Stimulated activated CD8-positive, alpha-beta memory T cell treated with anti-CD3 and anti-CD28 coated beads, Interleukin-7, amount 100 ng/mL, for 1 hour (primary cell): ENCODE measurements at places on chromosomes 11 and 22.

DNA sequence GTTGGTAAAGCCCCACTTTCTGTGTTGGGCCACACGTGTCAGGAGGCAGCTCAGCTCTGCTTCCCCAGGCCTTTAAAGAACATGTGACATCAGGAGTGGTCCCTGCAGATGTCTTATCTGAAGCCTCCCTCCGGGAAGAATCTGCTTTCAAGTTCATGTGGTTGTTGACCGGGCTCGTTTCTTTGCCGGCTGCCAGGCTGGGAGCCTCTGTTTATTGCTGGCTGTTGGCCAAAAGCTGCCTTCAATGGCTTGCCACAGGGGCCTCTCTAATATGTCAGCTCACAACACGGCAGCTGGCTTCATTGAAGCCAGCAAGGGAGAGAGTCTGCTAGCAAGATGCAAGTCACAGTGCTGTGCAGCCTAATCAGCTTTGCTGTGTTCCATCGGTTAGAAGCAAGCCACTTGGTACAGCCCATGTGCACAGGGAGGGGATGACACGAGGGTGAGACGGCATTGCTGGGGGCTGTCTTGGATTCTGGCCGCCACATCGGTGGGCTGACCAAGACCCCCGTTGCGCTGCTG, 14.6 kb downstream of the MRGPRF start:
- no peak for DNase-seq

- no peak for DNase-seq
These were observed 3.1 kb downstream of the DDX17 start for GRCh38 chr22:38503021-38503420.

DNA sequence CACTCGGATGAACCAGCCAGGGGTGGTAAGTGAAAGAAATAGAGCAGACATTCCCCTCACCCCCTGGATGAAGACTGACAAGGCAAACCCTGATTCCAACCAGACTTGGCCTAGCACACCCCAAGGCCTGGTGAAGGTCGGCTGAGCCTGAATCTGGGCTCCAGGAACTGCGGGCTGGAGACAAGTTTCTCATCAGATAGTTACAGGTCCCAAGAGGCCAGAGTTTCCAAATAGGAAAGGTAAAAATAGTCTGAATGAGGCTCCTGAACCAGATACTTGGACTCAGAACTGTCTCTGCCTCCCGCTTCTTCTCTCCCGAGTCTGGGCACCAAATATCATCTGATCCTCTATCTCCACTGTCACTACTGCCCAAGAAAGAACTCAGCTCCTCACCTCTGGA, 7.8 kb downstream of the ZMAT5 start:
- no peak for DNase-seq

DNA sequence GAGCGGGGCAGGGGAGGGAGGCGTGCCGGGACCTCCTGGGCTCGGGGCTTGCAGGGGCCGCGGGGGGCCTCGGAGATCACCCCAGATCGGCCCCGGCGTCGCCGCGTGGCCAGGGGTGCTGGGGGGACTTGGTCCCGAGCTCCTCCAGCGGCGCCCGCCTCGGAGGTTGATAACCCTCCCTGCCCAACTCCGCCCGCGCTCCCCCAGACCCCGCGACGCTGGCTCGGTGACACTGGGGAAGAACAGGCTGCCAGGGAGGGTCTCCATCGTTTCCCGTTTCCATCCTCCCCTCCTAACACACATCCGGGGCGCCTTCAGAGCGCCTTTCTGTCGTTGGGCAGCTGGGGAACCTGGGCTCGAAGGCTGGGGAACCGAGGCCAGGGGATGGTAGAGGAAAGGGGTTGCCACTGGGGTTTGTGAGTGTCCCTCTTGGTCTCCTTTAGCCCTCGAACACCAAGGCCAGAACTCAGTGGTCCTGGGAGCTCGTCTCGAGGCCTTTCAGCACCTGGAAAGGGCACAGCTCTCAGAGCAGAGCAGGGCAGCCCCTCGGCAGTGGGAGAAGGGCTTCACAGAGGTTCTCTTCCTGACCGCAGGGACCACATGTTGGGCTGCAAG, 431 bp downstream of the SLC37A2 start:
- no peak for DNase-seq

- DNase-seq: no peak
These were observed 37.8 kb downstream of the PAMR1 start for GRCh38 chr11:35487532-35488078.

- no peak for DNase-seq
These were observed 63.3 kb upstream of the SUSD2 start for GRCh38 chr22:24117942-24118341.

GRCh38 chr11:98944461-98944860, 76.3 kb upstream of the CNTN5 start:
- DNase-seq: no peak
